ENCODE measurements at places on chromosomes 12 and 14.

- DNase-seq = peak; percentile 53
Measured at GRCh38 chr12:2291182-2291832, 238.5 kb downstream of the CACNA1C start.

DNA sequence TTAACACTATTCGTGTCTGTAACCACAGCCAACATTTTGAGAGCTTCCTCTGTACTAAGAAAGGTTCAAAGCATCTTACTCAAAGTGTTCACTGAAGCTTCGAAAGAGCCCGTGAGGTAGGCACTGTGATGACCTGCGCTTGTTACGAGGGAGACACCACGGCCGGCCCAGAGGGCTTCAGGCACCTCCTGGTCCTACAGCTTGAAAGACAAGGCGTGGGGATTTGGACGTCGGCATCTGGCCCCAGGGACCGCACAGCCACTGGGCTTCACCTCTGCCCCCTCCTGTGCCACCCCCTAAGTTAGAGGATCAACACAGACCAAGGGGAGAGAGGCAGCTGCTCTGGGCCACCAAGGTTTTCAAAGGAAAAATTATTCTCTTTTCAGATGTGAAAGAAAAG is 75.6 kb downstream of the RIMBP2 start:
- no peak for DNase-seq

DNA sequence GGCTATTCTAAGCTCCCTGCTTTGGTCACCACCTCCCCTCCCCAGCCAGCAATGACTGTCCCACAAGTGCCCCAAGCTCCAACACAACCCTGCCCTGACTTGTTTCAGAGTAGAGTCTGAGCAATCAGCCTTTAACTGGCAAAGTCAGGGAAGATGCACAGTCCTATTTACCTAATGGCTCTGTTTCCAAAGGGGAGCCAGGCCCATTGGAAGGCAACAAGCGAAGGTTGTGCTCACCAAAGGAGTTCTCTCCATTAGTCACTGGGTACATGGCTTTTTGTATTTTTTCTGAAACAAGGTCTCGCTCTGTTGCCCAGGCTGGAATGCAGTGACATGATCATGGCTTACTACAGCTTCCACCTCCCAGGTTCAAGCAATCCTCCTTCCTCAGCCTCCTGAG is 267.1 kb upstream of the CRY1 start:
- DNase-seq = no peak

- no peak for DNase-seq
Measured at GRCh38 chr14:99363616-99364290, 91.8 kb upstream of the BCL11B start.

DNA sequence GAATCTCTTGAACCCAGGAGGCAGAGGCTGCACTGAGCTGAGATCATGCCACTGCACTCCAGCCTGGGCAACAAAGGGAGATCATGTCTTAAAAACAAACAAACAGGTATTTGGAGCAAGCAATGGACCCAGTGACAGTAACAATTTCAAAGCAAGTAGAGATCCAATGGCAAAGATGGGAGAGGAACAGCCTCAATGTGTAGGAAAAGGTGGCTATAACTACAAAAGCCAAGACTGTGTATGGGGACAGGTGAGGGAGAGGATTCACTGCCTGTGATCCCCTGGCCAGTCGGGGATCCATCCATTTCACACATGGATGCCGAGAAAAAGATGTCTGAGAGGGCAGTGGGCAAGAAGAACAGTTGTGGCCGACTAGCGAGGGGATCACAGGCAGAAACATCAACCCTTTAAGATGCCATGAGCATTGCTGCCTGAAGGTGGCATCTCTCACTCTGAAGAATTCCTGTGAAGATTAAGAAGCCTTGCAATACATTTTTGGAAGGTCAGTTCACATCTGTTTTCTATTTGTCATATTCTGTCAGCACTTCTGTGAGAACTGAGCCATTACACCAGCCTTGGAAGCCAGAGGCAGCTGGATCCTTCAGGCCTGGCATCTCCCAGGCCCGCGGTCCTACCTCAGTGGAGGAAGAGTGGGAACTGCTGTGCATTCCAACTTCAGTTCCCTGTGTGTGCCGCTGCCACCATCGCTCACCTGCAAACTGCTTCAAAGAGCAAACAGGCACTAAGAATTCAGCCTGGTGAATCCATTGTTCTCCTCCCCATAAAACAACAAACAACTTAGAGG is 54.5 kb upstream of the FRS2 start:
- DNase-seq = peak; percentile 62

DNA sequence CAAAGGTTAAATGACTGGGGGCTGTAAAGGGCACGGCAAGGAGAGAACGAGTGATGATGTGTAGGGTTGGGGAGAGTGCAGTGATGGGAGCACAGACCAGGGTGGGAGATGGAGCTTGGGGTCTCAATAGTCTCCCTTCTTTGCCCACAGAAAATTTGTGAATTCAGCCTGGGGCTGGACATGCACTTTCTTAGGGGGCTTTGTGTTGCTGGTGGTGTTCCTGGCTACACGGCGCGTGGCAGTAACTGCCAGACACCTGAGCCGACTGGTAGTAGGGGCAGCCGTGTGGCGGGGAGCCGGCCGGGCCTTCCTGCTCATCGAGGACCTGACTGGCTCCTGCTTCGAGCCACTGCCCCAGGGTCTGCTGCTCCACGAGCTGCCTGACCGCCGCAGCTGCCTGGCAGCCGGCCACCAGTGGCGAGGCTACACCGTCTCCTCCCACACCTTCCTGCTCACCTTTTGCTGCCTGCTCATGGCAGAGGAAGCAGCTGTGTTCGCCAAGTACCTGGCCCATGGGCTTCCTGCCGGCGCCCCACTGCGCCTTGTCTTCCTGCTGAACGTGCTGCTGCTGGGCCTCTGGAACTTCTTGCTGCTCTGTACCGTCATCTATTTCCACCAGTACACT is 1.7 kb downstream of the FITM1 start:
- no peak for DNase-seq

DNA sequence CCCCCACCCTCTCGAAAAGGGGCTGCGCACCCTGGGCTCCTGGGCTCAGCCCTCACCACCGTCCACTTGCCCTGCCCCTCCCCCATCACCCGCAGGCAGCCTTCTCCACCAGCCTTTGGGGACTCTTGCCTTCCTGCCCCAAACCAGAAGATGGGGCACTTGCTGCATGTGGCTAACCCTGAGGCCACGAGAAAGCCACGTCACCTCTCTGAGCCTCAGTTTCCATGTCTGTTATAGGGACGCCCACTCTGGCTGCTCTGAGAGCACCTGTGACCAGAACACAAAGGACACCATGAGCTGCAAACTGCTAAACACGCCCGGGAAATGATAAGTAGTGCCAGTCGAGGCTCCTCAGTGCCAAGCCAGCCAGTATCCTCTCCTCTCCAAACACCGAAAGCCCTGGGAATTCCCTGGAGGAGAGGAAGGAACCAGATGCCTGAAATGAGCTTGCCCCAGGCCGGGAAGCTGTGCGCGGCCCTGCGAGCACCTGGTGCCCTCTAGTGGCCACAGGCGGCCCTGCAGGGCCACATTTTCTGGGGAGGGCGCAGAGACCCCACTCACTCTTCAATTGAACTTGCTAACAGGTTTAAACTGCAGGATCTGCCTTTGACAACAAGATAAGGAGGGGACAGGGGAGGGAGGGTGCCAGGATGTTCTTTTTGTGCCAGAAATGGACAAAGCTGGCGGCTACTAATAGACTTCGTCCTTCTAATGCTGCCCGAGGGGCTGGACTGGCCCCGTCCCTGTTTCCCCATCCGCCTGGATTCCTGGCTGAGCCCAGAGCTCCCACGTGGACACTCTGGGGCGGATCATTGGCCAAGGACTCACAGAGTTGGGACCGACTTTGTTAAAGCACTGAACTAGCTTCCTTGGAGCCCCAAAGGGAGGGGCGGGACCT is 10.2 kb upstream of the SERPINA9 start:
- DNase-seq = peak; percentile 9

GRCh38 chr14:32656601-32657000 is 282.1 kb upstream of the NPAS3 start:
- DNase-seq = no peak

GRCh38 chr12:59388694-59389093 is 207.1 kb upstream of the SLC16A7 start:
- DNase-seq = no peak

DNA sequence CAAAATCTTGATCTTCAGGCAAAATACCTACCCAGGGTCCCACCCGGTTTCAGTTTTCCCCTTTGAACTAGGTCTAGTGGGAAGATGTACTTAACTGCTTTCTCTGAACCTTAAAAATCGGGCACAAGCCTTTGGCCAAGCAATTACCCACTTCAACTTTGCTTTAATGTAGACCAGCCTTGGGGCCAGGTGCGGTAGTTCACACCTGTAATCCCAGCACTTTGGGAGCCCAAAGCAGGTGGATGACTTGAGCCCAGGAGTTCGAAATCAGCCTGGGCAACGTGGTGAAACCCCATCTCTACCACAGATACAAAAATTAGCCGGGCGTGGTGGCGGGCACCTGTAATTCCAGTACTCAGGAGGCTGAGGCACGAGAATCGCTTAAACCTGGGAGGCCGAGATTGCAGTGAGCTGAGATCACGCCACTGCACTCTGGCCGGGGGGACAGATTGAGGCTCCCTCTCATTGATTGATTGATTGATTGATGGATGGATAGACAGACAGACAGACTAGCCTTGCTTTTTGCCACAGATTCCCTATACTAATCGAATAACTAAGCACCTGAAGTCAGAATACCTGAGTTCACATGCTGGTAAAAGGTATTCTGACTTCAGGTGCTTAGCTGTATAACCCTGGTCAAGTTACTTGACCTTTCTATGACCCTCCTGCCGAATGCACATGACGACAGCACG is 1.9 kb downstream of the CLIP1 start:
- DNase-seq = no peak

DNA sequence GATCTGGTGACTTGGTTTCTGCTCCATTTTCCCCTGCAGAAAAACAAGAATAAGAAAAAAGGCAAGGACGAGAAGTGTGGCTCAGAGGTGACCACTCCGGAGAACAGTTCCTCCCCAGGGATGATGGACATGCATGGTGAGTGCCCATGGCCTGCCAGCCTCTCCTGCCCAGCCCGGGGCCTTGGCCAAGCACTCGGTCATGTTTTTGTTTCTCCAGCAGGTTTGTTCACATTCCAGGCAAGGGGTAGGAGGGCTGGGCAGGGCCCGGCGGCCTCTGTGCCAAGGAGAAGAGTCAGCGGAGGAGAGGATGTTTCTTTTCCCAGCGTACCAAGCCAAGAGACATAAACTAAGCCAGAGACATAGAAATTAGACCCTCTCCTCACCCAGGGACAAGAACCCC is 13.6 kb downstream of the BCL7A start:
- no peak for DNase-seq

DNA sequence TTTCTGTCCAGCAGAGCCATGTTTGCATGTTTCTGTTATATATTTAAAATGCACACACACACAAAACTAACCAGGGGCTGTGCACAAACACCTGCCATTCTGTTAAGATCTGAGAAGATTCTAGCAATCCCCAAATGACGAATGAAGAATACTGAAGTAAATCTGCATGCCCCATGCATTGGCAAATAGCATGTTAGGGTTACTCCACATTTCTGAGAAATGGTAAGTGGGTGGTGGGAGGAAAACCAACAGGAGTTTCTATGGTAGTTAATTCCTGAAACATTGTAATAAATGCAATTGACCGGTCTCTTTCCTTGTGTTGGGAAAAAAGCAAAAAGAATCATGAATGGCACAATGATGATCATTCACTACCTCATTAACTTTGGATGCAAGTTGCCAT is 318.0 kb downstream of the BCAT1 start:
- DNase-seq = no peak

GRCh38 chr14:64604001-64604400 is 54.2 kb downstream of the PPP1R36 start:
- no peak for DNase-seq

DNA sequence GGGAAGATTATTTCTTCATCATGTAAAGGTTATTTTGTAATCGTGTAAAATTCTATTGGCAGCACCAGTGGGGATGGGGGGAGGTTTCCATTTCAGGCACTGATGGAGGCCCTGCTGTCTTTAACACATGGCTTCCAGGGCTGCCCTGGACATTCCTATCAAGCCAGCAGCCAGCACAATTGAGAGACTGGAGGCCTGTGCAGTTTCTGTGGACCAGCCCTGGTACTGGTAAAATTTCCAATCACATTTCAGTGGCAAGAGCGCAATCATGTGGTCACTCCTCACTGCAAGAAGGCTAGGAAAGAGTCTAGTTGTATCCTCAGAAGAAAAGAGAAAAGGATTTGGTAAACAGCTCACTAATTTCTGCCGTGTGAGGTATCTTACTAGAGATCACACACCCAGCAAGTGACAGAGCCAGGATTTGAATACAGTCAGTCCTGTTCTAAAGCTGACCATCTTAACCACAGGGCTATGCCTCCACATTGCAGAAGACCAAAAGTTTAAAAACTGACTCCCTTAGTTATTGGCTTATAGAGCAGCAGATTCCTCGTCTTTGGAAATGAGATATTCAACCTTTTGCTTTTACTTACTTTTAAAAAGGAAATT is 179.4 kb upstream of the ARHGAP5 start:
- DNase-seq = no peak

- DNase-seq = no peak
Measured at GRCh38 chr12:69616025-69616424, 5.3 kb upstream of the LRRC10 start.

GRCh38 chr14:31229638-31230572 is 22.3 kb upstream of the HECTD1 start:
- DNase-seq = no peak

DNA sequence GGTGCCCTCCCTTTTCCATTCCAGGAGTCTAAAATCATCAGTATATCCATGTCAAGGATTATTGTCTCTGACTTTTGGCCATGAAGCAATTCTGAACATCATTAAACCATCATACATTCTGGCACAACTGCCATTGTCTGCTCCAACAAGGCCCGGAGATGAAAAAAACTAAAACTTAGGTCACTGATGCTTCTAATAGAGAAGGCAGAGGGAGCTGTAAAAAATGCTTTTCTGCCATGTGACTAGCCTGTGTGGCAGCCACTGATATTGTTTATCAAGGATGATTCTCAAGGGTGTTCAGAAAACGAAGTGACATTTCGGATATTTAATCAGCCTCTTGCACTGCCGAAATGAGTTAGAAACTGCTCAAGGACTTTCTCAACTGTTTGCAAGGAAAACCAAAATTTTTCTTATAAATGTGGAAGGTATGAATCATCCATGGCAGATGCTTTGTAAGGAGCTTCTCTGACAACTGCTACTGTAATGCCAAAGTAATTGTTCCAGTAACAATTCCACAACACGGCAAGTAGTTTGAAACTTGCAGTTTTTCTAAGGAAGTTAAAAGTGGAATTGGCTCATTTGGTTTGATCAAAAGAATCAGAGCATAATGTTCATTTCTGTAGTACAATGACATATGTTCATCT is 1076.5 kb upstream of the FLRT2 start:
- no peak for DNase-seq

DNA sequence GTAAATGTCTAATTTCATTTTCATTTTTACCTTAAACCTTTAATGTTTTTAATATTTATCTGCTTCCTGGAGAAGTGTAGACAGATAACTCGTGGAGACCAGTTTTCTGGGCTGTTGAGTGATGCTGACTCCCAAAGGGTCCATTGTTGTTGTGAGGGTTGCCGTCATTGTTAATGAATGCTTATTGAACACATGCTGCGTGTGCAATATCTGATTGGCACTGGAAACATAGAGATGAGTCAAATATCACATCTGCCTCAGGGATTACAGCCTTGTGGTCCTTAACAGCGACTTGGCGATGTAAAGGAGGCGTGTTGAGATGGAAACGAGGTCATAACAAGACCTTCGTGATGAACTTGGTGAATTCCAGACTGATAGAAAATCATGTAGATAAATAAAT is 85.9 kb downstream of the FBXW8 start:
- no peak for DNase-seq
